Transverse colon (tissue), 4 donors: ENCODE measurements at places on chromosomes 2 and 18. TPM values are rescaled to one million over a fixed set of nuclear protein-coding genes. Genes with fewer than 3 reads are reported as not detected.
A peak's percentile ranks its signal among the peaks of the same experiment; 100 is the strongest.

FBXO36 gene
- 2.1 TPM for total RNA-seq

CABYR gene
- total RNA-seq: 1.5 TPM

ACKR3 gene
- 4.2 TPM for total RNA-seq

SLC9A2 gene
- total RNA-seq: 88.1 TPM

RAX gene
- not detected for total RNA-seq

TMEM169 gene
- total RNA-seq: not detected

CYRIA gene
- total RNA-seq: 2.9 TPM

- no peak for DNase-seq
Measured at GRCh38 chr2:197209742-197210408, 100.7 kb downstream of the ANKRD44 start.

DNA sequence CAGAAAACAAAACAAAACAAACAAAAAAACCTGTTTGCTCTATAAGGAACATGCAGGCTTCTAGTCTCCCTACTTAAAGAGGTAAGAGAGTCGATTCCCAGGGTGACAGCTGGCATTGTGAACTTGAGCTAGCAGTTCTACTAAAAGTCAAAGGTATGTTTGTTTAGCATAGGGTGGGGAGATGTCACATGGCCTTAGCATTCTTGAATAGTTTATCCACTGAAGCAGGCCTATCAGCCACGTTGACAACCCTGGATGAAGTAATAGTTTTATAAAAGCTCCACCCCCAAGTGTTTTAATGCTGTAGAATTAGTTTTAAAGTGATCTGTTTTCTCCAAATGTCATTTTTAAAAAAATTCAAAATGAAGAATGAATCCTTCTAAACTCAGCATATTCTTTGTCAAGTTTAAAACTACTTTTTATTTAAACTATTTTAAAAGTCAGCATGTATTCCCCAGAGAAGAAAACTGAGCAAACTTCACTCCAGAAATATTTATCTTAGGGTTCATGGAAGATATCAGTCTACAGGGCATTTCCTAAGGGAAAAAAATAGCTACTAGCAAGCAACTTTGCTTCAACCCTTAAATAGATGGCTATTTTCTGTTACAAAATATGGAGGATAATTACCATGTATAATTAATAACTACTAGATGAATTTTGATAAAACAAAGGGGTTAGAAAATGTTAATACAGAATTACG lies 1.7 kb downstream of the MYOM1 start:
- peak; percentile 61 for DNase-seq

- no peak for DNase-seq
Measured at GRCh38 chr2:16386031-16386430, 279.6 kb downstream of the CYRIA start.

DNA sequence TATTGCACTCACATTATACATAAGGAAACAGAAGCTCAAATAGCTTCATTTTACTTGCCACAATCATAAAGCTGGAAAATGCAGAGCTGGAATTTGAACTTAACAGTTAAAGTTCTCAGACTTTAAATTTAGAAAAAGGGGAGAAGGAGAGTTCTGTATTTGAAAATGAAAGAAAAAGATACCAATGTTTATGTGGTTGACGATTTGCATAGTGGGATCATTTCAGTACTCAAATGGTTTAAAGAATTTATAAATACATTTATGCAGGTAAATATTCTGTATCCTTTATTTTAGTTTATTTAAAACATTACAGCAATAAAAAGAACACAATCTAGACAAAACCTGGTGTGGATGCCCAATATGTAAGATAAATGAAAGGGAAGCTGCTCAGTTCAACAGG lies 25.5 kb upstream of the STAT4 start:
- DNase-seq: no peak

DNA sequence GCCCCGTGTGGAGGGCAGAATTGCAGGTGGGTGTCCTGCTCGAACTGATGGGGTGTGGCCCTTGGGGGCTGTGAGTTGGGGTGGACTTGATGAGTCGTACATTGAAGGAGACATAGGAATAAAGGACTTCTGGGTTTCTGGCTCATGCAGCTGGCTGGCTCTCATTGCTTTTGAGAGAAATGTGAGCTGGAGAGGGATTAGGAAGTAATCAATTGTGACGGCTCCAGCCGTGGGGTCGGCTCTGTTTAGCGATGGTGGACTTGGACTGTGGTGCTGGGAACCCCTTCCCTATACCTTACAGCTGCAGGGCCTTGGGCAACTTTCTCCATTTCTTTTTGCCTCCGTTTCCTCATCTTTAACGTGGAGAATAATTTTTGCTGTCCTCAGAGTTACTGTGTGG lies 9.2 kb downstream of the IMPA2 start:
- no peak for DNase-seq
